ENCODE measurements at places on chromosomes 16 and 17. TPM values are rescaled to one million over a fixed set of nuclear protein-coding genes. Genes with fewer than 3 reads are reported as not detected.

- H3K4me1 ChIP-seq = no peaks in the 10 kb centered on the region
- peak; percentile 24 for DNase-seq
- no peak overlapping the region for H3K4me3 ChIP-seq
- H3K27ac ChIP-seq = no peak overlapping the region
- no peaks in the 10 kb centered on the region for H3K27me3 ChIP-seq
Observed at GRCh38 chr17:80195671-80196529, 24.2 kb downstream of the SGSH start.

DNA sequence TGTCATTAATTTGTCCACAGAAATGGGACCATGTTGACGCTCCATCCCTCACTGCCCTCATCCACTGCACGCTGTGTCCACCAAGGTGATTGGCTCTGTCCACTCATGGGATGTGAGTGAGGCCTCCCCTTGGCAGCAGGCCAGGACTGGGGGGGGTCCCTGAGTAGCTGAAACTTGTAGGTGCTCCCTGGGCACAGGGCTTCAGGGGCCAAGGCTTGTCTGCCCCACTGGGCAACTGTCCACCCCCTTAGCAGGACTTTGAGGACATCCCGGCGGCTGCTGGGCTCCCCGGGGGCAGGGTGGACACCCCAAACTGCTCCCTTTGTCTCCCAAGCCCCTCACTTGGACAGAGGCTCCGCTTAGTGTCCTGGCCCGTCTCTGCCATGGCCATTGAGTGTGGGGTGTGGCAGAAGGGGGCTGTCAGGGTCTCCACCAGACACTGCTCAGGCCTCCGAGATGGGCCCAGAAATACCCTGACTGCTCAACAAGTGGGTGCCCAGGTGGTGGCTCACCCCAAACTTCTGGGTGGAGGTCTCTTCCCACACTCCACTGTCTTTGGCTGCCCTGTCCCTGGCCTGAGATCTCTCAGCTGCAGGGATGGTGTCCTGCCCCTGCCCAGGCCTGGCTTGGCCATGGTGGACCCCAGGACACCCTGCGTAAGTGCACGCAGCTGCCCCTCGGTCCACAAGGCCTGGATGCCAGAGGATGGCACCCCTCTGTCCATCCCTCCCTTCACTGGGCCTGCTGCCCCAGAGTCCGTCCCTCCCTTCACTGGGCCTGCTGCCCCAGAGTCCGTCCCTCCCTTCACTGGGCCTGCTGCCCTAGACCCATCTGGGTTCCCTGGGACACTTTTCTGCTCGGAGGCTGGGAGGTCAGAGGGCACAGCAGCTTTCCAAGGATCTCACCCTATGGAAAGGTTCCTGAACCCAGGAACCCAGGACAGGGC is 2.9 kb upstream of the RAB40C start:
- no peak overlapping the region for H3K4me3 ChIP-seq
- DNase-seq = no peak
- H3K4me1 ChIP-seq = peaks cover 16% of the 10 kb centered on the region

- no peaks in the 10 kb centered on the region for H3K27me3 ChIP-seq
- H3K36me3 ChIP-seq = no peaks in the 10 kb centered on the region
- no peak for DNase-seq
- H3K27ac ChIP-seq = no peak overlapping the region
- no peaks in the 10 kb centered on the region for H3K4me1 ChIP-seq
Observed at GRCh38 chr17:8856869-8857575, 10.5 kb downstream of the PIK3R6 start.

Gene WSCD1
- 21.5 TPM for polyA plus RNA-seq
